Substantia nigra (tissue), 51 donors: ENCODE measurements at places on chromosomes 2 and 18.

DNA sequence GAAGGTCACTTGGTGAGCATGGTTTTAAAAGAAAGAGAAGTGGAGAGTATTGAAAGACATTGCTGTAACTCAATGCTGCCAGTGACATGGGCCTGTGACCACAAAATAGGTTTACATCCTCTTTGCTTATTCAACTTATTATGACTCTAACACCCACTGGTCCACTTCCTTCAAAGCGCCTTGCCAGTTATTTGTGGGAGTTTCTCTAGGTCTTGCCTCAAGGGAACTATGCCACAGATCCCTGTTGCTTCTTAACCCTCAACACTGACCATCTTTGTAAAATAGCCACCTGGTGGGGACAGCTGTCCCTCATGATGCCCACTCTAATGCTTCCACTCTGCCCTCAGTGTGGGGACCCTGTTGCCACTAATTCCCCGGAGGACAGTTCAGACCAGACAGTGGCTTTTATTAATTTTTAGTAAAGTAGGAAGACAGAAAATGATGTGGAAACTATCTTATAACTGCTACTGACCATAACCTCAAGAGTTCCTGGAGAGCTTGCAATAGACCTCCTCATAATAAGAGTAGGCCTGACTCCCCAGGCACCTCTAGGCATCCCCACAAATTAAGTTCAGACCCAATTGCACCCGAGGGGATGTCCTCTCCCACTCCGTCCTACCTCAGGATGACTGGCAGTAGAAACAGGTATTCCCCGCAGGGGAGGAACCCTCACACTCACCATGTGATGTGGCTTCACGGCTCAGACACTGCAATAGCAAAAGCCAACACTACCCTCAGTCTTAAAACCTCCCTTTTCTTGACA lies 31.3 kb upstream of the SLC25A52 start:
- DNase-seq: no peak

- DNase-seq: no peak
Observed at GRCh38 chr2:222756362-222756831, 84.9 kb downstream of the MOGAT1 start.

GRCh38 chr2:160175169-160176134 lies 24.6 kb downstream of the ITGB6 start:
- no peak for DNase-seq

GRCh38 chr18:60684843-60685513 lies 312.4 kb upstream of the MC4R start:
- no peak for DNase-seq

DNA sequence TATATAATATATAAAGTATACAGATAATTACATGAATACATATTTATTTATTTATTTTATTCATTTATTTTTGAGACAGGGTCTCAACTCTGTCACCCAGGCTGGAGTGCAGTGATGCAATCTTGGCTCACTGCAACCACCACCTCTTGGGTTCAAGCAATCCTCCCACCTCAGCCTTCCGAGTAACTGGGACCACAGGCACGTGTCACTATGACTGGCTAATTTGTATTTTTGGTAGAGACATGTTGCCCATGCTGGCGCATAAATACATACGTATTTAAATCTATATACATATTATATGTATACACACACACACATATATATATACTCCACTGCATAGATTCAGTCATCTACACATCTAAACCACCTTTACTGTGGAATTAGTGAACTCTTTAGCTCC lies 20.6 kb upstream of the NDUFV2 start:
- DNase-seq: no peak
